Vagina (tissue), 2 donors: ENCODE measurements at places on chromosomes 13 and 19.

DNA sequence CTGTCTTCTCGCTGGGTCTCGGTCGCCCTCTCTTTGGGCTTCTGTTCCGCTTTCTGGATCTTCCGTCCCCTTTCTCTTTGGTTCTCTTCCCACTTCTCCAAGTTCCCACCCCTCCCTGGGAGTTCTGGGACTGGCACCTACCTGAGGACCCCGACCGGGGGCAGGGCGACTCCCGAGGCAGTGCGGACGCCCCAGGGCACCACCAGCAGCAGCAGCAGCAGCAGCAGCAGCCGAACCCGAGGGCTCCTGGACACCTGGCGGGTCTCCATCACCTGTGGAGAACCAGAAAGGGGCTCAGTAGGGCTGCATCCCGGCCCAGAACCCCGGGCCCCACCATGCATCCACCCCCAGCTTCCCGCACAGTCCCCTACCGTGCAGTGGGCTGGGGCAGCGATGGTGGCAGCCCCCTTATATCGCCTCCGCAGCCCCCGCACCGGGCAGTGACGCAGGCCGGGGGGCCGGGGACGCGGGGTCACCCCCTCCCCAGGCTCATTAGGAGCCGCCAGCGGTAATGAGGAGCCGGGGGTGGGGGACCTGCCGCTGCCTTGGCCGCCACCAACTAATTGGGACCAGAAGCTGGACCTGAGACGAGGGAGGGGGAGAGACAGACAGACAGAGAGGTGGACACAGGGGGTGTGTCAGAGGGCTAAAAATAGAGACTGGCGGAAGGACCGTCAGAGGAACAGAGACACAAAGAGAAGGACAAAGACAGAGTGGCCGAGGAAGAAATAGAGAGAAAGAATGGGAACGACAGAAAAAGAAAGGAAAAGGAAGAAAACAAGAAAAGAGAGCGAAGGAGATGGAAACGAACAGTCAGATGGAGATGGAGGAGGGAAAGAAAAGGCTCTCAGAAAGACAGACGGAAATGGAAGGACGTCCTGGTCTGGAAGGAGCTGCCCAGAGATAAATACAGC is at the start of gene PTH2:
Gene PTH2 (minus strand): TSS at position 371 of the 914 bp plus-strand sequence. CDS start 102 bp downstream, at position 269.
- DNase-seq, result no peak

DNA sequence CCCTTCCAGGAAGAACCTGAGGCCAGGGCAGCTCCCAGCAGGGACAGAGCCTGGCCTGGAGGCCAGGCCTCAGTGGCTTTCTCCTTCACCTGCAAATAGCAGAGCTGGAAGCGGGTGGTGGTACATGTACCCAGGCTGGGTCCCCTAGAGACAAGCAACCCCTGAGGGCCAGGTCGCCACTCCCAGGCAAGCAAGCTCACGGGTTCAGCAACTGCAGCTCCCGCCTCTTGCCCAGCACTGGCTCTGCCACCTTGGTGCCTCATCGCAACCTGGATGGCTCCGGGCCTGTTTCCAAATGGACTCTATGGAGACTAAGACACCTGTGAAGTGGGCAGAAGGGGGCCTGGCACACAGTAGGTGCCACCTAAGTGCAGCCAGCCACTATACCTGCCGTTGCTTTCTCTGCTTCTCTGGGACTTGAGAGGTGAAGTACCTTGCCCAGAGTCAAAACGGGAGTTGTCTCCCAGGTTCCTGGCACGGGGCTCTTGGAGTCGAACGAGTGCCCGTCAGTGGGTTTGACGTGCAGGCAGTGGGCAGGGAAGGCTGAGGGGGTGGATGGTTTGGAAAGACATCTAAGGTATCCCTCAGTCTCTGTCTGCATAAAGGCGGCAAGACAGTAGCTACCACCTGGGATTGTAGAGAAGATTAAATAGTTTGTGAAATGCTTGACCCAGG is 2.4 kb upstream of the PLPP2 start:
- no peak for DNase-seq

GRCh38 chr19:12867120-12868099 is 13.8 kb downstream of the DNASE2 start:
- DNase-seq, result no peak

- no peak for DNase-seq
These were observed 433 bp downstream of the SIX5 start for GRCh38 chr19:45768655-45768983.

DNA sequence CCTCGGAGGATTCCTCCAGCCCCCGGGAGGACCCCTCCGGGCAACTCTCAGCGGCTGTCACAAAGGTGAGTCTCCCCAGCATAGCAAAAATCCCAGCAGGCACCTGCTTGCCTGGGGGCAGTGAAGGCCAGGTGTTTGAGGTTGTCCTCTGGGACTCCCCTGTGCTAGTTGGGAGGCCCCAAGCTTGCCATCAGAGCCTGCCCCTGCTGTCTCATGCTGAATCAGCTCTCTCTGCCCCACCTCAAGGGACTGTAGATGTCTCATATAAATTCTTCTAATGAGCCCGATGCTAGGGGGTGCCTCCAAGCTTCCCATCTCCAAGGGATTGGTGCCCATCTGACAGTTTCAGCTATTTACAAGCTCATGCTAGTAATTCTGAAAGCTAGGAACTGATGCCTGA is 53.6 kb downstream of the NWD1 start:
- no peak for DNase-seq

GRCh38 chr13:51380269-51380668 is 40.8 kb downstream of the SERPINE3 start:
- DNase-seq, result no peak

DNA sequence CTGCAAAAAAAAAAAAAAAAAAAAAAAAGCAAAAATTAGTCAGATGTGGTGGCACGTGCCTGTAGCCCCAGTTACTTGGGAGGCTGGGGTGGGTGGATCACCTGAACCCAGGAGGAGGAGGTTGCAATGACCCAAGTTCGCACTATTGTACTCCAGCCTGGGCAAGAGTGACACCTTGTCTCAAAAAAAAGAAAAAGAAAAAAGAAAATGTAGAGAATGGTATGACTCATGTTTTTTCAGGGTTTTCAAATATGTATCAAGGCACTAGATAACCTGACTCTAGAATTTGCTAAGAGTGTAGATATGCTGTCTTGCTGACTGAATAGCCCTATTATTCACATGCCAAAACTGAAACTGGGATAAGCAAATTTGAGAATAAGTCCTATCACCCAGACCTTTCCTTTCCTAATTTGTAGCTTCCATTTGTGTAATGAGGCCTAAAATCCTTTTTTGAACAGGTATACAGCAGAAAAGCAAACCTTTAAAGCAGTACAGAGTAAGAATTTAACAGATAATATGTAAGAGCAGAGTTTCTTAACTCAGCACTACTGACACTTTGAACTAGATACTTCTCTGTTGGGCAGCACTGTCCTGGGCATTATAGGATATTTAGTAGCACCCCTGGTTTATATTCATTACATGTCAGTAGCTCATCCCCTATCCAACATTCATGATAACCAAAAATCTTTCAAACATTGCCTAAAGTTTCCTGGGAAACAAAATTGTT is 108.6 kb downstream of the ELF1 start:
- no peak for DNase-seq

GRCh38 chr13:102333320-102334198 is 68.3 kb downstream of the FGF14 start:
- no peak for DNase-seq

DNA sequence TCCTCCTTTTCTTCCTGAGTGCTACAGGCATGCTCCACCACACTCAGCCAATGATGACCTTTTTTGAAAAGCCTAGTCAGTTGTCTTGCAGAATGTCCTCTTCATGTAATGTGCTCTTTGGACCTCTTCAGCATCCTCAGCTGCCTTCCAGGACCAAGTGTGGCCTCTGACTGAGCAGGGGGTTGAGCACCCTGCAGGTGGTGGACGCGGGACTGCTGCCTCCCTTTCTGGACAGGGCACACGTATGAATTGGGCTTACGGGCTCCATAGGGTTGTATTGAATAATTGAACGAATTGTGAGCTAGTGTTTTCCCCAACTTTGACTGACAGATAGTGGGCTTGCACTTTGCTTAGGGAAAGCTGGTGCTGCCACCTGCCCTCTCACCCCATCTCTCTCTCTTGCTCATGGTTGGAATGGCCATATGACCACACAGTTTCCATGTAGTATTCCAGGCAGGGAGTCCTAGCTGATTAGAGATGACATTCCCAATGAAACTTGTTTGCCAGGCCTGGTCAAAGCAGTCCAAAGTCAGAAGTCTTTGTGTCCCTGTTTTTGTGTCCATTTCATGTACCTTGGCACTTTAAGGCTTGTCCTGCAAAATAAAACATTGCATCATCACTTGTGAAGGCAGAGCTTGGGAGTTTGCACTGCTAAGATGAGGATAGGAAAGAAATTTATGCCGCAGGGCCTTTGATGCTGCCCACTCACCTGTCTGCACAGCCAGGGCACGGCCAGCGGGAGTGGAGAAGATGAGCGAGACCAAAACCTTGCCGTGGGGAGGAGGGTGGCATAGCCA is 76.3 kb upstream of the NPAS1 start:
- DNase-seq, result no peak

DNA sequence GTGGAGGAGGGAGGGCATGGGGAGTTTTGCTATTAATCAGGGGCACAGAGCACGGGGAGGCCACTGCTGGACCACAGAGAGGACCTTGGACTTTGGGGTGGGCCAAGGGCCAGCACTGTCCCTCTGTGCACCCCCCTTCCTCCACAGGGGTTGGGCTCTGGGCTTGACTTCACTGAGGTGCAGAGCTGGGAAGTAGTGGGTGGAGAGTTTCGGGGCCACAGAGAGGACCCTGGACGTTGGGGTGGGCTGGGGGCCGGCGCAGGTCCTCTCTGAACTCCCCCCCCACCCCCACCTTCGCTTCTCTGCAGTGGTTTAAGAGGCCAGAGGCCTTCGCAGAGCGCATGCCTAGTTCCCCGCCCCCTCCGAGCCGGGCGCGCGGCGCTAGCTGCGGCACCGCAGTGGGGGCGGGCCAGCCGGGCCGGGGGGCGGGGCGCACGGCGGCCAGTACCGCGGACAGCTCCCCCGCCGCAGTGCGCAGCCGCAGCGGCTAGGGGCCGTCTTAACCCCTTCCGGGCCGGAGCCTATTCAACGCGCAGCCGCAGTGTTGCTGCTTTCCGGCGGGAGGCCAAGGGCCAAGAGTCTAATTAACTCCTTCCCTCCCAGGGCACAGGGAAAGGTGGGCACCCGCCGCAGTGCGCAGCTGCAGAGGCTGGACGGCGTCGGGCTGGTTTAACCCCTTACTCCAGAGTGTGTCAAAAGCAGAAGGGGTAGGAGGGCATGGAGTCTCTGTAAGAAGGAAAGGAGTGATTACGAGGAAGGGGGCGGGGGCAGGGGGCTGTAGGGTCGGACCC is 3.7 kb downstream of the KCNC3 start:
- no peak for DNase-seq

GRCh38 chr19:31000913-31001312 is 348.3 kb downstream of the TSHZ3 start:
- no peak for DNase-seq

DNA sequence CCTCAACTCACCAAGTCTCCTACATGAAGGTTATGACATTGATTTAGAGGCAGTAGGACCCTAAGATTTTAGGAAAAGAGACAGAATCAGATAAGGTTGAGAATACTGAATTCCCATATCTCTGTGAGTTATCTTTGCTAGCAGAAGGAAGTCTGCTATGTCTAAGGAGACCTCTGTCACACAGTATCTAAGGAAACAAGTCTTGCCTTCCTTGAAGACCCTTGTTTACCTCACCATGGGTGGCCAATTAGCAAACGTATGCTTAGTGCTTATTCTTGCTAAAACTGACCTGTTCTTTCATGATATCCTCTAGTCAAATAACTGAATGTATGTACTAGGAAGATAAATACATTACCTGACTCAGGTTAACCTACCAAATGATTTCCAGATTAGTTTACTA is 855.4 kb upstream of the SLITRK1 start:
- DNase-seq, result no peak

DNA sequence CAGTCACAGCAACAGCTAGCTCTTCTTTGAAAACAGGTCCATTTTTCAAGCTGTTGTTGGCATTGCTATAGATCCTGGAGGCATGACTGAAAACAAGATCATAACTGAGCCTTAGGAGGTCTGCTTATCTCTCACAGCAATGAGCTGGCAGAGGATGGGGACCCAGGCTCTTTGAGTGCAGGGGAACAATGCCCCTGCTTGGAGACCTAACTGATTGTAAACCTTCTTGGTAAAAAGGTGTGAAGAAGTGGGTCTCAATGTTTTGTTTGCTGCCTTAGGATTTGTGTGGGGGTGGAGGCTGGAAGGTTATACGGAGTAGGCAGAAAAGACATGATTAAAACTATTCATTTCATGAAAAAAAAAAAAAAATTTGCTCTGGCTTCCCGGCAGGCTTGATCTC is 94.6 kb downstream of the EFNB2 start:
- no peak for DNase-seq

- DNase-seq, result no peak
These were observed 4.2 kb downstream of the PDX1 start for GRCh38 chr13:27923794-27924528.

GRCh38 chr13:70249332-70250064 is 141.2 kb upstream of the KLHL1 start:
- no peak for DNase-seq

DNA sequence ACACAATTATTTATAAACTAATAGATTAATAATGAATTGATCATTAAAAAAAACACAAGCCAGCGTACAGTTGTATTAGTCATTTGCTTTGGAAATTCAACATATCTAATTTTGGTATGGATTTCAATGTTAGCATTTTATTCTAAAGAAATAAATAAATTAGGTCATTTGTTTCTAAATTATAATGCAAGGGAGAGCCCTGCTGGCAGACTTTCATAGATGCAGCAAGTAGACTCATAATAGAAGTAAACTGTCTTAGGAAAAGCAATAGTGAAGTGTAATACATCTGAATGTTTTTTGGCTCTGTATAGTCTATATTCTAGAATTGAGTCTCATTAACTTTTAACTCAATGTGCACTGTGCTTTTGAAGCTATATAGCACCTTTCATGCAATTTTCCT is 982.4 kb upstream of the MIR17HG start:
- no peak for DNase-seq

- no peak for DNase-seq
These were observed 1.1 kb downstream of the SOX1 start for GRCh38 chr13:112067871-112068539.

DNA sequence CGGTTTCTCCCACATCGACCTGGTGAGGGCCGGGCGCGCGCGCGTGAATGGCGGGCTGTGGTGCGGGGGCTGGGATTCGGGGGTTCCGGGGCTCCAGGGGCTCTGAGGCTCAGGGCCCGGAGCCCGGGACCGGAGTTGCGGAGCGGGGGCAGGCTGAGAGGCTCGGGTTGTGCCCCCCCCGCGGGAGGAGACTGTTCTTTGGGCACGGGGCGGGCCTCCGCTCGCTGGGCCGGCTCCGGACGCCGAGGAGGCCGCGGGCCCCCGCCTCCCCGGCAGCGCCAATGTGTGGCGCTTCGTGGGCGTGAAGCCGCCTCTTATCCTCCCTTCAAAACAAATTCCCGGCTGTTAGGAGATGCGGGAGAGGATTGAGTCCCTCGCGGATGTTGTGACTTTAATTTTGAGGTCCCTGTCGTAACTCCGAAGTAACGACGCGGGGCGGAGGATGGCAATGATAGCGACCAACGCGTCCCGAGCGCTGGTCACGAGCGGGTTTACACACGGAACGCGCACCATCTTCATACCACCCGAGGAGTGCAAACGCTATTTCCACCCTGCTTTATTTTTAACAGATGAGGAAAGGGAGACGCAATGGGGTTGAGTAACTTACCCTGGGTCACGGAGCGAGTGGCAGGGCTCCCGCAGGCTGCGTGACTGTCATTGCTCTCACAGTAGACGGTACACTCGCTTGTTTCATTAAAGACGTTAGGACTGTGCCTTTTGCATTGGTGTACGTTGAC is 536 bp downstream of the UBA2 start:
- no peak for DNase-seq
